LHCN-M2 (cell line): ENCODE measurements at places on chromosomes 5 and 9. TPM values are rescaled to one million over a fixed set of nuclear protein-coding genes. Genes with fewer than 3 reads are reported as not detected.

MAMDC4 gene
- 3.8 and 7.2 TPM in 2 replicates for total RNA-seq

- DNase-seq, result no peak
These were observed 289.4 kb downstream of the HINT1 start for GRCh38 chr5:130875656-130876055.

- no peak for DNase-seq
These were observed 2.7 kb downstream of the CXCL14 start for GRCh38 chr5:135576075-135576599.

NELFB gene
- 60.7 and 61.8 TPM in 2 replicates for total RNA-seq

DNA sequence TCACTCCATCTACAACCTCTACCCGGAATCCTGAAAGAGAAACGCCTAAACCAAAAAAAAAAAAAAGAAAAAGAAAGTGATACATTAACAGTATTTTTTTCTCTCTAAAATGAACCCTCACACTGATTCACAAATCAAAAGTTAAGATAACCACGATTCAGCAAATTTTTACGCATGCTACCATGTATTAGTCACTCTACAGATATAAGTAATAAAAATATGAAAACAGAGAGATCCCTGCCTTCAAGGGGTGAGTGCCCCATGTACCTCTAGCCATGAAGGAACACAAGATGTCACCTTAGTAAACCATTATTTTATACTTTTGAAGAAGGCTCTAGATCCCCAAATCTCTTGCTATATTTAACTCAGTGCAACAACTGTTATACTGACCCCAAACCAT is 33.4 kb downstream of the CEMIP2 start:
- DNase-seq, result no peak

BAAT gene
- total RNA-seq, result 0.06 TPM in 1 of 2 replicates, not detected in the other

DNA sequence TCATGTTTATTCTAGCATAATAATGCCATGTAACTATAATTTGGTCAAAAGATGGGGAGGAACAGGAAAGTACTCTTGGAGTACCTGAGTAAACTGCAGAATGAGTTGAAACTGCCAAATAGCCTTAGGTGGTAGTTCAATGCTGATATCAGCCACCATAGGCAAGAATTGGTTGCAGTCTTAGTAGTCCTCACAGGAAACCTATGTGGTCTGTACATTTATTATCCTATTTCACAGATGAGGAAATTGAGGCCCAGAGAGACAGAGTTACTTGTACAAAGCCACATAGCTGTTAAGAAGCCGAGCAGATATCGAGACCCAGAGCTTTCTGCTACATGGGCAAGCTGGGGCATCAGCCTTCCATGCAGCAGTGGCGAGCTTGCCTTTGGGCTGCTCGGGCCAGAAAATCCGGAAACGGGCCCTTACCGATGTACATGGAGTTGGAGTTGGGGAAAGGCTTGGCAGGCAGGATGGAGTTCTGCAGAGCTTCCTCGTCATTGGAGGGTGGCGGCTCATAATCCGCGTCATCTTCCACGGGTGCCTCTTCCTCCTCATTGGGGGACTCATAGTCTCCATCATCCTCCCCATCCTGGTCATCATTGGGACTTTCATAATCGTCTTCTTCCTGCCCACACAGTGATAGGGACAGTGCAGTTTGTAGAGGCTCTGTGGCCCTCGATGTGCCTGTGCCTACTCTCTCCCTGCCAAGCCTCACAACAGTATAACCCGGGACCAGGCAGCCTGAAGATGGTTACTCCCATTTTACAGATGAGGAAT is 27.1 kb downstream of the LCP2 start:
- no peak for DNase-seq

SH3GL2 gene
- 0.19 TPM in 1 of 2 replicates, not detected in the other for total RNA-seq
